Hematopoietic multipotent progenitor cell treated with erythropoietin and hydrocortisone succinate and interleukin-3 and kit ligand, for 8 days (in vitro differentiated cells): ENCODE measurements at places on chromosomes 16 and 17.

- DNase-seq: peak; percentile 61
Measured at GRCh38 chr17:45428050-45428617, 4.5 kb downstream of the ARHGAP27 start.

DNA sequence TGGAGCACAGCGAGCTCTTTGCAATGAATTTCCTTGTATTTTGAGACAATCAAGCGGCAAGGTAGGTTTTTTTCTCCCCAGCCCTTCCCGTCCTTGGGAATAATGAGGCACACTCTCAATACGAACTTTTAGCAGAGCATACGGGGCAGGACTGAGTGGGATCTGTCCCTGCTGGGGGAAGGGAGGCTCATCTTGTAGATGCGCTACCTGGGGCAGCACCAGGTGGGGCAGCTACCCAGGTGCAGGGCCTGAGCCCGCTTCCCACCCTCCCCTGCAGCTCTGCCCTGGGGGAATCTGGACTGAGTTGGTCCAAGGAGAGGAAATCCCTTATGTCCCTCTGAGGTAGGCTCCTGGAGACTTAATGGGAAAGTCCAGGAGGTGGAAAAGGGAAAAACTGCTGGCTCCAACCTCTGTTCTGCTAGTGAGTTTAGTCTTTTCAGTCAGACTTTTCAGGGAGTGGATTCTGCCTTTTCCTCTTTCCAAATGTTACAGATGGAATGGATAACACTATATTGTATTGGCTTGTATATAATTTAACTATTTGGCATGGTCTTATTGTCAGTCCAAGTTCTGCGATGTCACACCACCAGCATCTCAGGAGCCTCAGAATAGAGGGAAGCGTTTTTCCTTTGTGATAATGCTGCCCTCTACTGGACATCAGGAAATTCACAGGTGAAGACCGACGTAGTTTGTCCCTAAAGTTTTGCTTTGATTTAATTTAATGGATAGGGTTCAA, 9.6 kb upstream of the CES1 start:
- DNase-seq: peak; percentile 54

GRCh38 chr16:9518581-9518980, 427.1 kb downstream of the HAPSTR1 start:
- no peak for DNase-seq

- DNase-seq: no peak
Measured at GRCh38 chr17:39508987-39509386, 47.7 kb downstream of the CDK12 start.

- peak; percentile 78 for DNase-seq
Measured at GRCh38 chr16:30996985-30997724, 12.1 kb downstream of the HSD3B7 start.

GRCh38 chr17:30368912-30369720, 9.6 kb upstream of the CPD start:
- no peak for DNase-seq

DNA sequence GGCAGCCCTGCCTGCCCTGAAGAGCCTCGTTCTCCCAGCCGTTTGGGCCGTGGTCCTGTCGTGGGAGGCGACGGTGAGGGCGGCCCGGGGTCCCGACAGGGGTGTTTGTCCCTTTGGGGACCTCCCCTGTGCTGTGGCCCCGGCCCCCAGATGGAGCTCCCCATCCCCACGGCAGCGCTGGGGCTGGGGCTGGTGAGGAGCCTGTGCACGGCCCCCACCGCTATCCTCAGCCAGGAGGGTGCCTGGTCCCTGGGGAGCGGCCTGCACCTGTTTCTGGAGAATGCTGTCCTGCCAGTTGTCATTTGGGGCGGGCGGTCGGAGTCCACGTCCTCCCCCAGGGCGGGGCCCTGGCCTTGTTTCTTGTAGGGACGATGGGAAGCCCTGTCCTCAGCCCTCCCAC, 6.6 kb downstream of the CAPN15 start:
- no peak for DNase-seq

GRCh38 chr16:46859719-46860152, 24.4 kb upstream of the GPT2 start:
- no peak for DNase-seq

- no peak for DNase-seq
Measured at GRCh38 chr17:1931844-1932579, 93.1 kb downstream of the RTN4RL1 start.

- no peak for DNase-seq
Measured at GRCh38 chr16:26531290-26531730, 535.4 kb upstream of the C16orf82 start.

DNA sequence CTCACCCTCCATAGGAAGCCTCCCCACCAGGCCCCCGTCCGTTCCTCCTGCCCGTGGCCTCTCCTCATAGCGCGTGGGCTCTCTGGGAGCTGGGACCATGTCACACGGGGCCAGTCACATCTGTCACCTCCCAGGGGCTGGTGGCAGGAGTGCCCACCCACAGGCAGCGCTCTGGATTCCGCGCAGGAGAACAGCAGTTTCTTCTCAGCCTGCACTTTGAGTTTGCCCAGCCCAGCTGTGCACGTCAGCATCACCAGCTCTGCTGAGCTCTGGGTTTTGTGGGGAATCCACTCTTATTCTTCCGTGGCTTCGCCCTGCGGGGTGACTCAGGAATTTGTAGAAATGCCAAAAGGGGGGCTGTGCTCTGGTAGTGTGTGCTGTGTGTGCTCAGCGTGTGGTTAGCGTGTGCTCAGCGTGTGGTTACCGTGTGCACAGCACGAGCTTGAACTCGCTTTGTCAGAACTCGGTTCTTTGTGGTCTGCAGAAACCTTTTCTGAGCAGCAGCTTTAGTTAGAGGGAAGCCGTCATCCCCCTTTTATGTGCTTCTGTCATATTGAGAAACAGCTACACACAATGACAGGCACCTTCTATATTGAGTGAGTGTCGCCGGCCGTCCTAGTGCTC, 3.2 kb downstream of the ACSF3 start:
- DNase-seq: no peak

GRCh38 chr16:62213763-62214162, 177.5 kb upstream of the CDH8 start:
- no peak for DNase-seq

- no peak for DNase-seq
Measured at GRCh38 chr17:75367312-75367711, 38.2 kb downstream of the GRB2 start.

DNA sequence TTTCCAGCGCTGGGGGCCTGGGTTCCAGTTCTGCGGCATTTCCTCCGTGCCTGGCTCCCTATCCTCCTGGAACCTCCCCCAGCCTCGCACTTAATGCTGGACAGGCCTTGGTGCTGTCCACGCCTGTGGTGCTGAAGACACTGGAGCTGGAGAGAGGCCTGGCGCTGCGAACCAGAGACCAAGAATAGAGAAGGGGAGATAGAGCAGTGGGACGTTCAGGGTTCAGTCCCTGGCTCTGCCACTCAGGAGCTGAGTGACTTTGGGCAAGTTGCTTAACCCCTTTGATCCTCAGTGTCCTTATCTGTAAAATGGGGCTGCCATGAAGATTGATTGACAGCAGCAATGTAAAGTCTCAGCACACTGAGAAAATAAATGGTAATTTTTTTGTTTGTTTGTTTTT, 11.9 kb downstream of the SBK1 start:
- DNase-seq: peak; percentile 18

DNA sequence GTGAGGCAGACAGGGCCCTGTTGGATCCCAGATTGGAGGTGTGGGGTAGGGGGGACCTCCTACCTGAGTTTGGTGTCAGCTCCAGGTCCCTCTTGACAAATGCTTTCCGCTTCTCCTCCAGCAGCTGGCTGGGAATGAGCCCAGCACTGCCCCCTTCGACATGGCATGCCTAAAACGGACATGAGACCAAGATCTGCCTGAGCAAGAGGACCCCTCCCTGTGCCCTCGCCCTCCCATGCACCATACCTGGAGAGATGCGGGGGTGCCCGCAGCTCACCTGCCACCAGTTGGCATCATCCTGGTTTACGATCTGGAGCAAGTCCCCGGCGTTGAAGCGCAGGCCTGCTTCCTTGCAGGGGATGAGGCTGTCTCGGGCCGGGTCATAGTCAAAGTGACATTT, 26.2 kb downstream of the MPP2 start:
- no peak for DNase-seq

DNA sequence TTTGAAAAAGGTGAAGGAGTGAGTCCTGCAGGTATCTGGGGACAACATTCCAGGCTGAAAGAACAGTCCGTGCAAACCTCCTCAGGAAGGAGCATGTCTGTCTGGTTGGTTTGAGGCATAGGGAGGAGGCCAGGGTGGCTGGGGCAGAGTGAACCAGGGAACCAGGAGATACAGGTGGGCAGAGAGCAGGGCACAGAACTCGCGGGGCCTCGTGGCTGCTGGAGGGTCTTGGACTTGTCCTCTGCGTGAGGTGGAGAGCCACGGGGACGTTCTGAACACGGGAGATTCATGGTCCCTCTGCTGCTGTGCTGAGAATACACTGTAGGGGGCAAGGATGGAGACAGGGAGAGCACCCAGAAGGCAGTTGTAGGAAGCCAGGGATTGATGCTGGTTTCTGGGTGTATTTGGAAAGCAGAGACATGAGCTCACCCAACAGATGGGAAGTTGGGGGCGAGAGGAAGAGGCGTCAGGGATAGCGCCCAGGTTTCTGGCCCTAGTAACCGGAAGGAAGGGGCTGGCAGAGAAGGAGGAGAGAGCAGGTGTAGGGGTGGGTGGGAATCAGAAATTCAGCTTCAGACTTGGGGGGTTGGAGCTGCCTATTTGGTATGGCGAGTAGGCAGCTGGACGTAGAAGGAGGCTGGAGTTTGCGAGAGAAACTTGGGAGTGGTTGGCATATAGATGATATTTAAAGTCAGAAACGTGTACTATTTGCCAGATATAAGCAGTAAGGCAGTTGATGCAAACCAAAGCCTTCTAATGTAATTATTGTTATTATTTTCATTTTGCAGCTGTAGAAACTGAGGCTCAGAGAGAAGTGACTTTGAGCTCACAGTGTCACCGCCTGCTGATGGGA, at the start of gene CCL17:
CCL17 (plus strand) TSS at position 803 of the 853 bp plus-strand sequence. CDS start 9,166 bp downstream, outside the sequence.
- no peak for DNase-seq

DNA sequence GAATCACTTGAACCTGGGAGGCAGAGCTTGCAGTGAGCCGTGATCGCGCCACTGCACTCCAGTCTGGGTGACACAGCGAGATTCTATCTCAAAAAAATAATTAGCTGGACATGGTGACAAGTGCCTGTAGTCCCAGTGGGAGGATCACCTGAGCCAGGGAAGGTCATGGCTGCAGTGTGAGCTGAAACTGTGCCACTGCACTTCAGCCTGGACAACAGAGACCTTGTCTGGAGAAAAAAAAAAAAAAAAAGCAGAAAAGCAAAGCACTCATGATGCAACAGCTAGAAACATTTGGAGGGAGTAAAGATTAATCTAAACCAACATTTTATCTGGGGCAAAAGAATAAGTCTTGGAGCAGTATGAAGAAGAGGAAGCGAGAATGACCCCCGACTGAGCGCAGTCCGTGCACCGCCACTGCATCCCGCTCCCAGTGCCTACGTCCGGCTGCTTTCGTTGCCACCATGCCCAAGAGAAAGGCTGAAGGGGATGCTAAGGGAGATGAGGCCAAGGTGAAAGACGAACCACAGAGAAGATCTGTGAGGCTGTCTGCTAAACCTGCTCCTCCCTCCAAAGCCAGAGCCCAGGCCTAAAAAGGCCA, 8.2 kb downstream of the PRPSAP1 start:
- DNase-seq: no peak

DNA sequence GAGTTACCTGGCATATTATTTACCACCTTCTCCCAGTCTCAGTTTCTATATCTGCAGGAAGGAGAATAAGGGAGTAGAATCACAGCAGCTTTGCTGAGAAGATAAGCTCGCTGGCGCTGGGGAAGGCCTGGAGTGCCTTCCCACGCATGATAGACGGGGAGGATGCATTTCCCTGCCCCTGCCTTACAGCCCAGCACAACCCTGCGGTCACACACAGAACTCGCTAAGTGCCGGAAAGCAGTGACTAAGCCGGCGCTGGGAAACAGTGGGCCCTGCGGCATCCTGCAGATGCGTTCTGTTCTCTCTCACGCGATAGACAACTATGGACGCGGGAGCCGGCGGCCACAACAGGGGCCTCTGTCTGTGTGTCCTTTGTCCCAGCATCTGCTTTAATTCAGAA, 4.8 kb downstream of the CA5A start:
- DNase-seq: no peak

DNA sequence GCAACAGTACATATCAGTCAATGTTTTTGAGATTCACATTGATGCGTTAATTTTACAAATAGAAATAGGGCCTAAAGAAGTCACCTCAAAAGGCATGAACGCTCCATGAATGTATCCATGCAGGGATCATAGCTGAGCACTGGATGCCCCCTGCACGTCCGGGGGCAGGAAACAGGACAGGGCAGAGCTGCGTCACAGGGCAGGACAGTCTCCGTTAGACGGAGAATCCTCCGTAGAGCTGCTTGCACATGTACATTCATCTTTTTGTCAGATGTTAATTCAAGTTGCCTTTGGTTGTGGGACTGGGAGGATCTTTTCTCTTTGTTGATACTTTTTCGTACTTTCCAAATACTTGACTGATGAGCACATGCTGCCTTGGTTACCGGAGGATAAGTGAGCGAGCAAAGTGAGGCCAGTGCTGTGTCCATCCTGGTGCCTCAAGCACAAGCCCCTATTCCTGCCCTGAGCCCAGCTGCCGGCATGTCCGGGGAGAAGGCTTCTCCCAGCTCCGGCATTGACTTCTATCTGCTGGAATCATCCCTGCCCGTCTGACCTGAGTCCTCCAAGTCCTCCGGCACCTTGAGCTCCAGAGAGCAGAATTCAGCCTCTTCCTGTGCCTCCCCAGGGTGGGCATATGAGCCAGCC, 15.0 kb downstream of the GAA start:
- no peak for DNase-seq

DNA sequence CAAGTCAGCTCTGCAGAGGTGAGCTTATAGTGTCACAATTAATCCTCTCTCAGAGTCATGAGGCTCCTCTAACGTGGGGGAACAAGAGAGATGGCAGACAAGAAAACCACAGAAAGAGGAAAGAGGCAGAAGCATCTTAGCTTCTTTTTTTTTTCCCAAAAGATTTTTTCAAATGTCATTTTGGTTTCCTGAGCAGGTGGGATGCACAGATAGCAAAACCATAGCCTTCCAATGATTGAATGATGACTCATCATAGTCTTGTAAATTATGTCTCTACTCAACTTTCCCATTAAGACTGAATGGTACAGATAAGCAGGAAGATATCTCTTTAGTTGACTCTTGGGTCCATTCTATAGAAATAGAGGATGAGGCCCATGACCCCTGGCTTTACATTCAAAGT, 162.8 kb upstream of the ZFHX3 start:
- DNase-seq: peak; percentile 16

DNA sequence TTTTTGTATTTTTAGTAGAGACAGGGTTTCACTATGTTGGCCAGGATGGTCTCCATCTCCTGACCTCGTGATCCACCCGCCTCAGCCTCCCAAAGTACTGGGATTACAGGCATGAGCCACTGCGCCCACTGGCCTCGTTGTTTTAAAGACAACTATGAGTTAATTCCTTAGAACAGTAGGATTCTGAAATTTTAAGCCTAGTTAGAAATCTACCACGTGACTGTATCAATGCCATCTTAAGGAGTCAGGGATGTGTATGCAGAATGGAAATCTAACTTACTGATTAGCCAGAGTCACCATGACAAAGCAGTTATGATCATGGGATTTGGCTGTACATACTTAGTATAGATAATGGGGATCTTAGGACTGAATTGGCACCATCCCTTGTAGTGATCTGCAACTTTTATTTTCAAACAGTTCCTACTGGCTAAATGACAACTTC, 2.8 kb downstream of the CEP20 start:
- peak; percentile 88 for DNase-seq

- DNase-seq: no peak
Measured at GRCh38 chr17:33229499-33229898, 63.6 kb downstream of the ASIC2 start.
